ENCODE measurements at places on chromosomes 3 and 15. TPM values are rescaled to one million over a fixed set of nuclear protein-coding genes. Genes with fewer than 3 reads are reported as not detected.

GRCh38 chr3:42661593-42662022 is 8.1 kb downstream of the ZBTB47 start:
- no peak for DNase-seq

GRCh38 chr3:9864200-9864927 is 15.7 kb downstream of the CIDEC start:
- peak; percentile 56 for DNase-seq

- no peak for DNase-seq
Measured at GRCh38 chr15:67501177-67501835, 19.6 kb upstream of the C15orf61 start.

DNA sequence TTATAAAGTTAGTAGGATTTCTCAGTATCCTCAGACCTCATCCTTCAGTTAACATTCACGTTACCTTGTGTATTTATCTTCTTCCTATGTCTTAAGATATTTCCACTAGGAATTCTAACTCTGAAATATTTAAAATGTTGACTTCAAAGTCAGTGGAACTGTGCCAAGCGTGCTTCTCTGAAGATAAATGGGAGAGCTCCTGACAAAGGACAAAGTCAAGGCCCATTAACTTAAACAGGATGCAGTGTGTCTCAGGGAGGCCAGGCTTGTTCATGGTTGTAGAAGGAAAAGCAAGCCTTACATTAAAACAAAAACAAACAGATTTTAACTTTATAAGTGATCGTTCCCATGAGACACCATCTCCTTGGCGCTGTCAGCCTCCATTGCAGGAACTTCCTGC is 41.5 kb downstream of the ABHD17C start:
- DNase-seq, result no peak

- peak; percentile 17 for DNase-seq
Measured at GRCh38 chr3:32240159-32240545, 1.7 kb downstream of the CMTM8 start.

DNA sequence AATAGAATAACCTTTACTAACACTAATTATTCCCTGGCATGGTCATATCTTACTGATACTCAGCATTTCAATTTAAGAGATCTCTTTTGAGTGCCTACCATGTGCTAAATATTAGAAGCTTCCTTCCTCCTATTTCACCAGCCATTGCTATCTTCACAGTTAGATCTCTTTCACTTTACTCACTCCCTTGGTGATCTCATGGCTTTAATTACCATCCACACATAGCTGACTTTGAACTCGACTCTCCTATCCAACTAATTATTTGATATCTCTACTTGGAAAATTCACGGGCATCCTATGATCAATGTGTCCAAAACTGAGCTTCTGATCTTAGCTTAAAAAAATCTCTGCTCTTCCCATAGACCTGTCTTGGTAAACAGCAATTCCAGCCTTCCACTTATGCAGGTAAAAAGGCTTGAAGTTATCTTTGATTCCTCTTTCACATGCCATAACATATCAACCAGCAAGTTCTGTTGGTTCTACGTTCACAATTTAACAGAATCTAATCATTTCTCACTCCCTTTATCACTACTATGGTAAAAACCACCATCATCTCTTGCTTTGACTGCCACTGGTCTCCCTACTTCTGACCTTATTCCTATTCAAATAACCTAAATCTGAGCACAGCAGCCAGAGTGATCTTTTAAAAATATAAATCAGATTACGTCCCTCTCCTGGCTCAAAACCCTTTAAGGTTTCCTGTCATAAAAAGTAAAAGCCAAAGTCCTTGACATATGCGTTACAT is 41.8 kb downstream of the HLTF start:
- DNase-seq, result no peak

DNA sequence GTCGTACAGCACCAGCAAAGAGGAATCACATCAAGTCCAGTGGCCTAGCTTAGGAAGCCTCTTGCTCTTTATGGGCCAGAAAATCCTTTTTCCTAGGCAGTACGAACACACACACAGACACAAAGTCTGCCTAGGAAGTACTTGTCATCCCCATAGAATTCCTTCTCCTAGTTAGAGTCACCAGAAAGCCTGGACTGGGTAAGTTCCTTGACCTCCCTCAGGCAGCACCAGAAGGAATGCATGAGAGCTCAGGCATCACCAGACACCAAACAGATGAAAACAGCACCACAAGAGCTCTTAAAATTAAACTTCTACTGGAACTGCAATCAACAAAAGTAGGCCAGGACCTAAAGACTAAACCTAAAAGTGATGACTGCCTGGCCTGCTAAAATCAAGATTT is 192.9 kb upstream of the CCDC54 start:
- no peak for DNase-seq

- no peak for DNase-seq
Measured at GRCh38 chr3:48275287-48276027, 34.6 kb downstream of the ZNF589 start.

DNA sequence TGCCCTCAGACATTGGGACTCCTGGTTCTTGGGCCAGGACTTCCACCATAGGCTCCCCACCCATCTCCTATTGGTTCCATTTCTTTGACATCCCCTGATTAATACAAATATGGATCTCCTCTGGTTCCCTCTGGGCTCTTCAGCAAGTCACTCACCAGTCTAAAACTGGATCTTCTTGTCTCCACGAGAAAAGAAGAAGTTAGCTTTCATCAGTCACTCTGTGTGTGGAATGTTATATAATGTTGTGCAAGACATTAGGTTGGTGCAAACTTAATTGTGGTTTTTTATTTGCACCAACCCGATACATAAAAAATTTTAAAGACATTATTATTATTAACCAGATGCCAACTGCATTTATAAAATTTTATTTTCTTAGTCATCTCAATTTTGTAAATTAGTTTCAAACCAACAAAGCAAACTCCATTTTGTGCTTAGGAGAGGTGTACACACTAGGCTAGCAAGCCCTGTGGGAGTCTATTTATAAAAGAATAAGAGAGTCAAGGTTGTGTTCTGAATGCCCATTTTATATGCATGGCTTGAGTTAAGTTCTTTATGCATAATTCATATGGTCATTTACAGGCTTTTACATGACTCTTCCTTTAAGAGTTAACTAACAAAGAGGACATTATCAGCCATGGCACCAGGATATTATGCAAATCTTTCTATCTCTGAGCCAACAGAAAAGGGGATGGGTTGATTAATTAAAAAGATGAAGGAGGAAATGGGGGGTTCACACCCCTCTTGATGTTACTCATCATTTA is 35.1 kb upstream of the IL12A start:
- no peak for DNase-seq

DNA sequence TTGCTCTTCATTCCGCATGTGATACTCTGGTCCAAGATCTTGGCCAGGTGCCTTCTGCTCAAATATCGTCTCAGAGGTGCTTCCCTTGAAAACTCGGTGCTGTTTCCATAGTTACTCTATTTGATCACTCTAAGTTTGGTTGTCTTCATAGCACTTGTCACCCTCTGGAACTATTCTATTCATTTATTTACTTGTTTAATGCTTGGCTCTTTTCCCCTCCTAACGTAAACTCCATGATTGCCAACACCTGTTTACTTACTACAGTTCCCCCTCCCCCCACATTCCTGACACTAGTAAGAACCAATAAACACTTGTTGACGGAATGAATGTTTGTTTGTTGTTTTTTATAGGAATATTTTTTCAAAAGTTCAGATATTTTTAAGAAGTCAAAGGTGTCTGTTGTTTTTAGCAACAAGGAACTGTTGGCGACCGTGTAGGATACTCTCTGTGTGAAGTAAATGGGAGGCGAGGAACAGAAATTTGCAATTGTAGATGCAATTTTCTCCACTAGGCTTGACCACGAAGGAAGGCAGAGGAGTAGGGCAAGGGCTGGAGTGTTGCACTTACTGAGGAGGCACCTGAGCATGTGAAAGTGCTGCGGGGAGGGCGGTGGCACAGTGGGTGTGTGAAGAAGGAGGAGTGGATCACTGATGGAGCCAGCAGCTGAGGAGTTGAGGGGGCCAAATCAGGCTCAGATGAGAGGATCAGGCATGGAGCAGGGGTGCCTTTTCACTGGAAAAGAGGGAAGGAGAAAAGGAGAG is 48.4 kb downstream of the MOBP start:
- no peak for DNase-seq

DNA sequence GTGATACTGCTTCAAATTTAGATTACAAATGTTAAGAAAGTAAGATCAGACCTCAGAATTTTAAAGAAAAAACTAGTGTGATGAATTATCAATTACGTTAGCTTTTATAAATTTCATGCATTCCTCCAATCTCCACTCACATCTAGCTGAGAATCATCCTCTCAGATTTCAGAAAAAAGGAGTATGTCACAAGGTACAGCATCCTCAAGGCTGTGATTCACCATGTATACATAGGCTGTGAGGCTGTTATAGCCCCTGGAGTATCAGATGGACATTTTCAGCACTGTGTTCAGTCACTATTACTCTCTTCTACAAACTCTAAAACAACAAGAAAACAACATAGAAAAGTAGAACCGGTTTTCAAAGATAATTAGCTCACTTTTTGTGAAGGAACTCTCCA is 214.4 kb downstream of the PCCB start:
- DNase-seq, result no peak

GRCh38 chr3:30512576-30512975 is 93.8 kb upstream of the TGFBR2 start:
- no peak for DNase-seq

DNA sequence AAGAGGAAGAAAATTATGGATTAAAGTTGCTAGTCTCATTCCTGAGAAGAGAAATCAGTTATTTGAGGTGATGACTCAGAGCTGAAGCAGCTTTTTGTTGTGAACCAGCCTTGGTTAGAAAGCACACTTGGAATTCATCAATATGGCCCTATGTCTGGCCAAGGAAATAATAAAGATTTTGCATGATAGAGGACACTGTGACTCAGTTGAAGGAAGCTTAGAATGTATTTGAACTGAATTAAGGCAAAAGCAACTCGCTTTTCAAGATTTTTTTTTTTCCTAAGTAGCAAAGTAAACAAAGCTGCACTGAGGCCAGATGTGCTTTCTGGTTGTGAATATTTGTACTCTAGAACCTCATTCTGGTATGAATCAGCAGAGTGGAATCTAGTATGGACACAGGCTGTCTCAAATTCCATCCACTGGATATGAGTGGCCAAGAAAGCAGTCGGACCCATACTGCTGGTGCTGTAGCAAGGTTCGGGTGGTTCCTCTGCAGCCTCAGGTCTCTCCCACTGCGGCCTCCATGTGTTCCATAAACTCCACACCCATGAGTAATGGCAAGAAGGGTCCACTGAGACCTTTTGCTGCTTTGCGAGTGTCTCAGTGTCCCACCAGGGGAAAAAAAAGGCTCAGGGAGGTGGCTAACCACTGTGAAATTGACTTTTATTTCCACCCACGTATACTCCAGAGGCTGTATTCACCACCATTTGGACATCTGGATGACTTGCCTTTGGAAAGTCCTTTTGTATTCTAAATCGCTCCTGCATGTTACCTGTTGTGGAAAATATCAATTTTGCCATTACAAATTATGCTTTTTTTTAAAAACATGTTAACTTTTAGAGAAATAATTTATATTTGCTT is 53.1 kb downstream of the TGFBR2 start:
- no peak for DNase-seq

DNA sequence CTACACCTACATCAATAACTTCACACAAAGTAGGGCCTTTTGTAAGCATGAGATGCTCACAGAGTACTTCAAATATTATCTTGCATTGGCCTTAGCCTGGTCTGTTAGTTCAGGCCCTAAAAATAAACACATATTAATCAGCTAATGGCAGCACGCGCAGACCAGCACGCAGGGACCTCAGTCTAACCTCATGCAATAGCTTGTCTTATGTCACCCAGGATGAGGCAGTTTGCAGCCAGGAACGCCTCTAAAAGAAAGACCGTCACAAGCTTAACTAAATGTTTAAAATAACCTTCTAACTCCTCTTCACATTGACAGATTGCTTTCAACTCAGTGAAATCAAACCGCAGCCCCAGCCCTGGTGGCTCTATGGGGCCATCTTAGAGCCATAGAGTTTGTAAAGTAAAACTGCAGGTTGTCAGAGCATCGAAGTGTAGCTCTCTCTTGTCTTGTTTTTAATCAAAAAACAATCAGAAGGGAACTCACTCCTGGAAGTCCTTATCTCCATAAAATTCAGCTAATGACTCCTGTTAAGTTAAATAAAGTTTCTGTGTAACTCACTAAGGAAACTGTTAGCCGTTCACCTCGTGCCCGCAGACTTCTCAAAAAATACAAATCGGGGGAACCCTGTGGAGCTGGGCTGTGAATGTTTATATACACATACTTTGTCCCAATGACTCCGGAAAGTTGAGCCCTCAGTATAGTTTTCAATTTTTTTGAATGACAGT is 212.6 kb downstream of the CDIN1 start:
- no peak for DNase-seq

DNA sequence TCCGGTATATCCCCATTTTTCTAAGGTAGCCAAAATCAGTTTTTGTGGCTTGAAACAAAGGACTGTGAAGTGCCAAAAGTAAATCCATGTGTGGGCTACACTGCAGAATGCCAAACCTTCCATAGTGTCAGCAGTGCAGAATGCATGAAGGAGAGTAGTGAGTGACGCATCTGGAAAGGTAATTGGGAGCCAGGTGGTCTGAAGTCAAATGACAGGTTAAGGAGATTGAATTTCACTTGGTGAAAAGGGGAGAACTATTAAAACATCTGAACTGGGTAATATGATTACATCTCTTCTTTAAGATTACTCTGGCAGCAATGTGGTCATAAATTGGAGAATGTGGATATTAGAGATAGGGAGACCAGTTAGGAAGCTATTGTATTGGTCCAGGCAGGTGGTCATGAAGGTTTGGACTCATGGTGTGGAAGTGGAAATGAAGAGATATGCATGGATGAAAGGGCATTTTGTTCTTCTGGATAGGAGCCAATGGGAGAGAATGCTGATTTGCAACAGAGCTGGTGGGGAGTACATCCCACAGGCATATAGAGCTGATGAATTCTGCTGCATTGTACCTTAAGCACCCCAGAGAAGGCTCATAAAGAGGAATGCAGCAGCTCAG is 118.2 kb downstream of the ECT2 start:
- DNase-seq, result no peak

- DNase-seq, result no peak
Measured at GRCh38 chr3:124428372-124429128, 301.7 kb upstream of the UMPS start.

BTLA gene
- total RNA-seq, result 0.82 TPM

CCR9 gene
- not detected for total RNA-seq

ITPKA gene
- 129 TPM for total RNA-seq

PPARG gene
- total RNA-seq, result 132 TPM

IL17RB gene
- 26.0 TPM for total RNA-seq

ZBED2 gene
- not detected for total RNA-seq

ARL6IP5 gene
- 22.7 TPM for total RNA-seq
